Astrocyte (in vitro differentiated cells and primary cell): ENCODE measurements at places on chromosomes 7 and 10. TPM values are rescaled to one million over a fixed set of nuclear protein-coding genes. Genes with fewer than 3 reads are reported as not detected.

Gene GPR158
- total RNA-seq: 0.12 and 0.27 TPM in 2 replicates

Gene TMEM213
- not detected in 2 replicates for total RNA-seq

Gene OPN4
- total RNA-seq: not detected in 2 replicates

Gene FAM241B
- total RNA-seq: 3.1 and 4.4 TPM in 2 replicates

Gene DIP2C
- total RNA-seq: 27.3 and 30.1 TPM in 2 replicates

Gene CPA4
- 98.6 and 111 TPM in 2 replicates for total RNA-seq

Gene ZNF487
- 2.6 and 2.8 TPM in 2 replicates for total RNA-seq

Gene HSPA12A
- 7.9 and 11.1 TPM in 2 replicates for total RNA-seq

Gene OPN1SW
- not detected in 2 replicates for total RNA-seq

Gene CHRM2
- not detected in 2 replicates for total RNA-seq
